ENCODE measurements at places on chromosomes 6 and 20.

DNA sequence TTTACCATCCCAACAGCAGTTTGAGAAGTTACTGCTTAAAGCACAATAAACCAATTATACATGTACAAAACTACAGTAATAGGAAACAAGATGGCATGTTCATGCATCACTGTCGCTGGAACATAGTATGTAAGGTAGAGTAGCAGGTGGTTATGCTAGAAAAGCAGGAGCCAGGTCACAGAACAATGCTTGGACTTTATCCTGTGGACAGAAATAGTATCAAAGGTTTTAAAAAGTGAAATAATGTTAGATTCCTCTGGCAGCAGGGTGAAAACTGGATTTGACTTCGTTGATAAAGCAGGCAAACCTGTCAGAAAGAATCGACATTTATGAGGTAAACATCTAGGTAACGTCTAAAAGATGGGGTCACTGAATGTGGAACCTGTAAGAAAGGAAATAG, 2.5 kb downstream of the BLOC1S5 start:
- DNase-seq, result no peak

DNA sequence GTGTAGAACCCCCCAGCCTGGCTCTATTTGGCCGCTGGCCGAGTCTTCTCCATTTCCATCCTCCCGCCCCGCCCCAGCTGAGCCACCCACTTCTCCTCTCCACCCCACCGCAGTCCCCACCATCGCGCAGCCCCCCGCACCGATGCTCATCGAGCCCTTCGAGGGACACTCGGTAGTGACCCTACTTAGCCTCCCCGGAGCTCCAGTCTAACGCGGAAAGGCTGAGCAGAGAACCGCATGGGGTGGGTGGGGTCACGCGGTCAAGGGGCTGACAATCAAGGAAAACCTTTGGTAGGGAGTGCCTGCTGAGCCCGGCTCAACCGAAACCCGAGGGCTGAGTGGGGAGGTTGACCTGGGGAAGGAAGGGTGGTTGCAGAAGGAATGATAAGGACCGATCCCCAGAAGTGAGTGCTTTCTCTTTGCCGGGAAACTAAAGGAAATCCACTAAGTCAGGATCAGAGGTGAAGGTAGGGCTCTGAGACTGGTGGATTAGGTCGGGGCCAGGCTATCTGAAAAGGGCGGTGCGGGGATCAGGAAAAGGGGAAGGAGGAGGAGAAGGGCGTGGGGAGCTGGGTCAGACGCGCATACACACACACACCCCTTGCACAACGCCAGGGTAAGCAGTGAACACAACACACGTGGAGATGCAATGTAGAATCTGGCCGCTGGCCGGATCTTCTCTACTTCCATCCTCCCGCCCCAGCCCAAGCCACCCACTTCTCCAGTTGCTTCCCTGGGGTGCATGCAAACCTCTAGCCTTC, 49.8 kb downstream of the CPXM1 start:
- DNase-seq, result no peak

DNA sequence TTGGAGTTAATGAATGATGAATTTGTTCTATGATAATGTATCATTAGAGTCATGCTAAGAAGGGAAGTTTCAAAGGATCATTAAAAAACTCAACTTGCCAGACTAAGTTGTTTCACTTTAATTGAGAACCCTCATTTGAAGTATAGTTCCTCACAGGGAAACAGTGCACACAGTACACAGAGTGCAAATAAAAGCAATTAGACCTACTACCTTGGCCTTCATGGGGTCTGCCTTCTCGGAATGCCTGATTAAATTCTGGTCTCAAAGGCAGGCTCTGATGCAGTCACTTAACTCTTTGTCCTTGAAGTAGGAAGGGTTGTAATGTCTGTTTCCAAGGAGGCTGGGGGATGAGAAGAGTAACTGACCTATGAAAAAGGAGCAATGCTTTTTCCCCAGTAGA, 457.3 kb downstream of the TBC1D32 start:
- no peak for DNase-seq

DNA sequence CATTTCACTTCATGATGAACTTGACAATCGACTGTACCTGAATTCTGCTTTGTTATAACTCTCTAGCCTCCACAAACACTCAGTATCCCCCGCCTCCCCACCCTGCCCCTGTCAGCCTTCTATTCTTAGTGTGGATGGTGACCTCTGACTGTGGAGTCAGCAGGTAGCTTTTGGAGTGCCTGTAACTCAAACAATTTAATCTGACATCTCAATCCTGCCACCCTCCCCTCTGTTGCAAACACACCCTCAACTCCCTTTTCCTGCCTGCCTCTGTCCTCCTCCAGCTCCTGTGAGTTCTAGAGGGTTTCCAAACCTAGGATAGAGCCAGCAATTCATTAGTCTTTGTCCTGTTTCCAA, 20.3 kb downstream of the DAAM2 start:
- no peak for DNase-seq

- DNase-seq, result no peak
Observed at GRCh38 chr20:60543598-60543997, 585.4 kb downstream of the CDH26 start.

- DNase-seq, result no peak
Observed at GRCh38 chr6:70285201-70285600, 17.7 kb downstream of the COL9A1 start.

DNA sequence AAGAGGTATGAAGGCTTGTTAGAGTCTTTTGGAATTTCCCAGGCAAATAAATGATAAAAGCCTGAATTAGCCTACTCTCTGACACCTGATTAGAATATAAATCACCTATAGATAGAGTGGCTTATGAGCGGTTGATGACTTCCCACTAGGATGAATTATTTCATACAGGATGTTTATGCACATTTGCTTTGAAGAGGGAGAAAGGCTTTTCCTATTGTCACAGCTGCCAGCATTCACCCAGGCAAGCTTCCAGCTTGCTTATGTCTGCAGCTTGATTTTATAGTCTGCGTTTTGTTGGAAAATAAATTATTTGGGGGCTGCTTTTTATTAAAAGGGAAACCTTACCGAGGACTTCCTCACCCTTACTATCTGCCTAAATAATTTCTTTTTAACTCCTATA, 51.3 kb upstream of the EIF2S2 start:
- no peak for DNase-seq

GRCh38 chr6:110265273-110265672, 85.0 kb downstream of the CDC40 start:
- DNase-seq, result no peak

DNA sequence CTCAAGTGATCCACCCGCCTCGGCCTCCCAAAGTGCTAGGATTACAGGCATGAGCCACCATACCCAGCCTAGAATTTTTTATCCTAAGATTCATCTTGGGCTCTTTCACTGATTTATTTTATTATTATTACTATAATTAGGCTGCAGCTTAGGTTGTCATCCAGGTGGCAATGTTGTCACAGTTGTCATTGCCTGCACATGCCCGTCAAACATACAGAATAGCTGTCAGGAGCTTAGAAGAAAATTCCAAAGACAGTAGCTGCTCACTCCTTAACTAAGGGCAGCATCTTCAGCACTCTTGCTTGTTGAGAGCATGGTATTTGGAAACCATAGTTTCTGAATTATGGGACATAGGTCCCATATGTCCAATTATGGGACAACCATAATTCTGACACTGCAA, 334.9 kb upstream of the AGPAT4 start:
- no peak for DNase-seq

- no peak for DNase-seq
Observed at GRCh38 chr20:47418069-47418757, 61.7 kb upstream of the ZMYND8 start.

DNA sequence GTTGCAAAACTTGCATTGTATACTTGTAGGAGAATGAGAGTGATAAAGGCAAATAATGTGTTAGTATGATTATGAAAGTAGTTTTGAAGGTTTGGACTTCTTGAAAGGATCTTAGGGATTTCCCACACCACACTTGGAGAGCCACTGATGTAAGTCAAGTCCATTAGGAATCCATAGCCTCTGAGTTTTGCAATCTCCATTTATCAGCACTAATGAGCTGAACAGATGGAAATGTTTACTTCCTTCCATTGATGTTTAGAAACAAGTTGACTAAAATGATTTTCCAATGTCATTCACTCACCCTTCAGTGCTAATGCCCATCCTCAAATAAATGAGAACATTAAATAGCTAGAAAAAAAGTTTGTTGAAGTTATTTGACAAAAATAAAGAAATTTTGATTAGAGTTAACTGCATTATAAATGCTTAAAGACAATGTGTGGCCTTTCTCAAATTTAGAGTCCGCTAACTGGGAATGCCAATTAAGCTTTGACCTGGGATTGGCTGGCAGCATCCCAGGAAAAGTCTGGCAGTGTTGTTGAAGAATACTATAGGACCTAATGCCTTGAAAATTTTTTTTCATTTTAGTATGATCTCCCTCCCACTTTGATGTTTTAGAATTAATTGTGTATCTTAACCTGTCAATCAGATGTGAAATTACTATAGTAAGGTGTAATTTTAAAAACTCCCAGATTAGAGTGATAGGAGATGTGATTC, 68.0 kb downstream of the SLC35F1 start:
- DNase-seq, result no peak

- DNase-seq, result no peak
Observed at GRCh38 chr20:41380551-41381193, 14.1 kb upstream of the EMILIN3 start.

- DNase-seq, result peak; percentile 17
Observed at GRCh38 chr6:150813319-150813992, 52.0 kb upstream of the MTHFD1L start.

GRCh38 chr20:16528078-16528477, 45.2 kb downstream of the KIF16B start:
- DNase-seq, result no peak

- no peak for DNase-seq
Observed at GRCh38 chr6:24228681-24229255, 102.8 kb downstream of the NRSN1 start.

- no peak for DNase-seq
Observed at GRCh38 chr6:27053738-27054137, 193.8 kb upstream of the PRSS16 start.

- peak; percentile 41 for DNase-seq
Observed at GRCh38 chr20:36153736-36154699, 522 bp upstream of the EPB41L1 start.

DNA sequence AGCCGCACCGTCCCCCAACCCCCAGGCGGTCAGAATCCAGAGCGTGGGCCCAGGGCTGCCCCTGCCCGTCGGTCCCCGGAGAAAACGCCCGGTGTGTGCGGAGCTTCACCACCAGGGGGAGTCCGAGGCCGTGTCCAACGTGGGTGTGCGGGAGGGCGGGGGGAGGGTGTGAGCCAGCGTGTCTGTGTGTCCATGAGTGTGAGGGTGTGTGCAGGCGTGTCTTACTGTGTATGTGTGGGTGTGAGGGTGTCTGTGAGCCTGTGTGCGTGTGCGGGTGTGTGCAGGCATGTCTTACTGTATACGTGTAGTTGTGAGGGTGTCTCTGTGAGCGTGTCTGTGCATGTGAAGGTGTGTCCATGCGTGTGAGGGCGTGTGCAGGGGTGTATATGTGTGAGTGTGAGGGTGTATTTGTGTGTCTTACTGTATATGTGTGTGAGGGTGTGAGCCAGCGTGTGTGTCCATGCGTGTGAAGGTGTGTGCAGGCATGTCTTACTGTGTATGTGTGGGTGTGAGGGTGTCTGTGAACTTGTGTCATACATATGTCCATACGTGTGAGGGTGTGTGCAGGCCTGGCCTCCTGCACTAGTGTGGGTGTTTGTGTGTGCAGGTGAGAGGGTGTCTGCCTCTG, 24.6 kb upstream of the GATA5 start:
- DNase-seq, result peak; percentile 81

DNA sequence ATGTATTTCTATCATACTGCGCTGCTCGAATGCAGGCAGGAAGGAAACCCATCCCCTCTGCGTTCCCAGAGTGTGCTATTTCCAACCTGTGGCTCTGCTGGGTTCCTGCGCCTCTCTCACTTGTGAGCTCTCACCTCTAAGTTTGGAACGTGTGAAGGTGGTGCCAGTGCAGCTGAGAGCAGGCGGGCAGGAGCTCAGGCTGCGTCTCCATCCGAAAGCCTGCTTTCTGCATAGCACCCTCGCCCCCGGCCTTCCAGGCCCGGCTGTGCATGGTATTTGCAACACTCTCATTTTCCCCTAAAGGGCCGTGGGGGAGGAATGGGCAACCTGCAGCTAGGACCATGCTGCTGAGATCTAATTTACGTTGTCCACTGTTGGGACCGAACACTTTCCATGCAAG, 288.0 kb upstream of the TSHZ2 start:
- no peak for DNase-seq

DNA sequence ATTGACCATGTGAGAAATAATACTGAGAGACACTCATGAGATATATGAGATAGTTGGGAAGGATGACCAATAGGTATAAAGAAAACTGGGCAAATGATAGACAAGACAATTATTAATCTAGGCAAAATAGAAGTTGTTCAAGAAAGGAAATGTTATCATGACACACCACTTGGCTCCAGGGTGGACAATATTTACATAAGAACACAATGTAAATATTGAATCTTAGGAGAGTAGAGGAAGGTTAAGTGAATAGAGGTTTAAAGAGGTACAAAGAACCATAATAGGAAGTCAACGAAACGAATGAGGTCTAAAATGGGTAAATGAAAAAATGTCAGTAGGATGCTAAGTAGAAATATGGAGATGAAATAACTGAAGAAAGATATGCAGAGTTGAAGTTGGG, 126.5 kb downstream of the MBOAT1 start:
- no peak for DNase-seq

GRCh38 chr20:24040896-24041459, 52.4 kb upstream of the GGTLC1 start:
- no peak for DNase-seq

DNA sequence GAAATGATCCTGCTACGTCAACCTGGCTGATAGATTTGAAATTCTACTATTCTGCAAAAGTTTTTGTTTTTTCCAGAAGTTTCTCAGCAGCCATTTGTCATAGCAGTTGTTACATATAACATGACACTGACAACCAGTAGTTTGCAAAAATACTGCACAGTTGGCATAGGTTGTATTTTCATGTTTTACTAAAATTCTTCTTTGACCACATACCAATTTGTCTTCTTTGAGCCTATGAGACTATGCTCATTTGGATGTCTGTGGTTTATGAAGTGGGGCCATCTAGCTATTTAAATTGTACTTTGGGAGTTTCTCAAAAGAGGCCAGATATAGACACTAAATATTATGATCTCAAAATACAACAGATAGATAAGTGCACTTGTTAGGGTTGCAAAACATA, 104.9 kb upstream of the PREP start:
- DNase-seq, result no peak

- DNase-seq, result no peak
Observed at GRCh38 chr6:150413198-150413597, 44.4 kb downstream of the IYD start.

- DNase-seq, result no peak
Observed at GRCh38 chr6:85459224-85459901, 9.5 kb downstream of the NT5E start.

- DNase-seq, result no peak
Observed at GRCh38 chr6:134619077-134619476, 301.2 kb upstream of the SGK1 start.
